Suppressor macrophage treated with lipopolysaccharide for 1 hour (primary cell): ENCODE measurements at places on chromosomes 7 and 10.

- no peak for DNase-seq
Measured at GRCh38 chr10:11169976-11170375, 152.3 kb downstream of the CELF2 start.

- DNase-seq = peak; percentile 15
Measured at GRCh38 chr7:7639847-7640220, 718 bp upstream of the UMAD1 start.

DNA sequence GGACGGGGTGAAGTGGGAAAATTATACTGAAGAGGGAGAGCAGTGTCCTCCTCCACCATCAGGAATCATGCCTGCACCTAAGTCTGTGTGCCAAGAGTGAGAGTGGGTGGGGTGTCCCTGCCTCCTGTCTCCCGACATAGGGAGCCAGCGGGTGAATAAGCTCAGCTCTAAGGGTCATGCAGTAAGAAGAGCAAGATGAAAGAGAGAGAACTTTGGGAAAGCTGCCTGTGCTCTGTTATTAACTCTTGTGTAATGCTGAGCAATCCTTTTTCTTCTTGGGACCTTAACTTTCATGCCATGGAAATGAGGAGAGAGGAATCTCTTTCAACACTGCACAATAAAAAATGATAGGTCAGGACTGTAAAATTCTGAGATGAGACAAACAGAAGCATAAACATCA, 7.9 kb upstream of the TCAF1 start:
- no peak for DNase-seq

DNA sequence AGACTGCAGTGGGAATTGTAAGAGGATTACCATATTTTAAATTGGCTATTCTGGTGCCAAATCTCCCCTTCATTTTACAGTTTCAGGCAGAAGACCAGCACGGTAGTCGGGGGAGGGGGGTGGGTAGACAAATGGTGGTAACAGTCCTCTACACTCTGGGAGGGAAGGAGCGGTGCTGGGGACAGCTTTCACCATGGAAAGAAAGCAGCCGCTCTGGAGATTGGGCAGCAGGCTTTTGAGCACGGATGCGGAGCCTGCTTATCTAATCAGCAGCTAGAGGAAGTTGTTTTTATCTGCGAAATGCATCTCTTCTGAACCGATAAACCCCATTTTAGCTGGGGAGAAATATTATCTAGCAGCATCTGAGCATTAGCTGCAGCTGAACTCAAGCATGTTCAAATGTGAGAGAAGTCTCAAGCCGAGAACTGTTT, 28.7 kb downstream of the IKZF1 start:
- no peak for DNase-seq

GRCh38 chr7:131431289-131431688, 103.6 kb downstream of the MKLN1 start:
- DNase-seq = no peak

DNA sequence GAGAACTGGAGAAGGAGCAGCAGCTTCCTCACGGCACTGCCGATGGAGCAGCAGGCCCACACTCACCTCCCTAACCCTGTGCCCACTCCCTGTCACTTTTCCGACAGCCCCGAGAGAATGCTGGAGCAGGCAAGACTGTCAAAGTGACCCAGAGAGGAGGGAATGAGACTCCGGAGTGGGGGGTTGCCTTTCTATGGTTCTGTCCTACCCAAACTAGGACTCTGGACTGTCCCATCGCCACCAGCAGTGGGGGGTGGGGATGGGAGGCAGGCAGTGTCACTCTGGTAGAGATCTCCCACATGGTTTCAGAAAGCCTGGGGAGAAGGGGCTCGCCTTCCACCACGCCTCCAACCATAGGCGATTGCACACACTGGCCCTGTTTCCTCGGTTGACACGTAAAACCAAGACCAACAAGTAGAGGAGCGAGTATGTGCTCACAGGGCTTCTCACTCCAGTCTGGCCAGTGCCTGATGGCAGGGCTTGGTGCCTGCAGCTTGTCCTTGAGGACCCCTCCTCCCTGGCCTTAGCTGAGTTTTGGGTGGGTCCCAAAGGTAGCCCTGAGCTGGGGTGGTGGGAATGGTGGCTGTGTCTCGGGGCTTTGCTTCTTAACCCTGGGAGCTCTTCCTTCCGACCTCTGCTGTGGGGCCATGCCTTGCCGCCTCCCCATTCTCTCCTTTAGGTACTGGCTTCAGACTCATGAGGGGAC, 148.5 kb downstream of the PTPN20 start:
- no peak for DNase-seq

DNA sequence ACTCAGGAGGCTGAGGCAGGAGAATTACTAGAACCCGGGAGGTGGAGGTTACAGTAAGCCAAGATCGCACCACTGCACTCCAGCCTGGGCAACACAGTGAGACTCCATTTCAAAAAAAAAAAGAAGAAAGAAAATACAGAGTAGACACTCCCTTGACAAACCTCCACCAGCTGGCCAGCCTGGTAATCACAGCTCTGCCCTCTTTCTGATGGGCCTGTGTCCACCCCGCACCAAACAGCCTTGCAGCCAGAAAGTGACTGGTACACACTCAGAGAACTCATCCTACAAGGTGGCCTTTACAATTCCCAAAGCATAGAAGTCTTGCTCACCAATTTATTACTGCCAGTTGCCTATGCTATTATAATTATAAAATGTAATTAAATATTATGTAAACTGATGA, 66.6 kb downstream of the COBL start:
- no peak for DNase-seq

DNA sequence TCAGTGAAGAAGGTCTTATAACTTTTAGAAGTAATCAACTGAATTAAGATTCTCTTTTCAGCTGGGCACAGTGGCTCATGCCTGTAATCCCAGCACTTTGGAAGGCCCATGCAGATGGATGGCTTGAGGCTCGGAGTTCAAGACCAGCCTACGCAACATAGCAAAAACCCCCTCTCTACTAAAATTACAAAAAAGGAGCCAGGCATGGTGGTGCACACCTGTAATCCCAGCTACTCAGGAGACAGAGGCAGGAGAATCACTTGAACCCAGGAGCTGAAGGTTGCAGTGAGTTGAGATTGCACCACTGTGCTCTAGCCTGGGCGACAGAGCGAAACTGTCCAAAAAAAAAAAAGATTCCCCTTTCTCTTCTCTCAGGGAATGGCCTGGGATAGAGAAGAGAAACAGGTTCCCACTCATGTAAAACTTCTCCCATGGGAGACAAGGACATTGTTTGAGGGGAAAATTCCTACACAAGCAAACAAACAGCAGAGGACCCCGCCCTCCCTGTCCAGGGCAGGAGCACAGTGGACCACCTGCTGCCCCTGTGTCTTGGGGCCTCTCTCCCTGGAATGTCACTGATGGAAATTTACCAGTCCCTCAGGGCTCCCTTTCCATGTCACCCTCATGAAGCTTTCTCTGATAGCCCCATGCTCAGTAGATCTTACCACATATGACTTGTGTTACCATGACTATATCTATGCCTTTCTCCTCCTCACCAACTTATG, 5.6 kb downstream of the IL2RA start:
- DNase-seq = no peak

- DNase-seq = no peak
Measured at GRCh38 chr10:2861632-2862210, 205.6 kb upstream of the PFKP start.
